WTC11 (cell line): ENCODE measurements at places on chromosomes 5 and 9.

DNA sequence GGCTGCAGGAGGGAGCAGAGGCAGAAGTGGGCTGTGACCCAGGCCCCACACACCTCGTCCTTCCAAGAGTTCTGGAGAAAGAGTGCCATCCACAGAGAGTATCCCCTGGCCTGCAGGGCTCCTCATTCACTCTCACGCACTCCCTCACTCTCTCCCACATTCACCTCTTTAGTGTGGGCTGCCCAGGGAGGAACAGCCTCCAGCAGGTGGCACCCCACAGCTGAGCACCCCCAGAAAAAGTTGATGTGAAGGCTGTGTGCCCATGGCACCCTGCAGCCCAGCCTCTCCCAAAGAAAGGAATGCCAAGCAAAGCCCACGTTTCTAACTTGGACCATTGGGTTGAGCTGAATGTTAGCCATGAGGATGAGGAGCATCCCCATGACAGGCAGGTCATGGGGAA is 4.5 kb upstream of the SHC3 start:
- no peak for DNase-seq

GRCh38 chr9:81058782-81059181 is 630.6 kb downstream of the TLE1 start:
- no peak for DNase-seq

GRCh38 chr9:121564504-121565260 is 65.0 kb upstream of the GGTA1 start:
- no peak for DNase-seq

DNA sequence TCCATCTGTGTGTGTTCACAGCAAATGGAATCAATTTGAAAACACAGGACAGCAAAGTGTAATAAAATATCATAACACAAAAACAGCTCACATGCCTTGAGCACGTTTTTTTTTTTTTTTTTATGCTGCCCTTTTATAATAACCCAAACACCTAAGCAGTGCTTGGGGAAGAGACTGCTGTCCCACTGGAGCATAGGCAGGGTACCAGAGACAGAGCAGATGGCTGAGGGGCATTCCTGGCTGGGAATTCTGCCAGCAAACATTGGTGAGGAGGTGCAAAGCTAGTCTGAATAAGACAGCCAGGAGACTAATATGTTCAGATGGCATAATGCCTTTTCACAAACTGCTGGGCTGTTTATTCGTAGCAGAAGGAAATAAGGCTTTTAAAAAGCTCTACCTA is 58.1 kb upstream of the SV2C start:
- no peak for DNase-seq

DNA sequence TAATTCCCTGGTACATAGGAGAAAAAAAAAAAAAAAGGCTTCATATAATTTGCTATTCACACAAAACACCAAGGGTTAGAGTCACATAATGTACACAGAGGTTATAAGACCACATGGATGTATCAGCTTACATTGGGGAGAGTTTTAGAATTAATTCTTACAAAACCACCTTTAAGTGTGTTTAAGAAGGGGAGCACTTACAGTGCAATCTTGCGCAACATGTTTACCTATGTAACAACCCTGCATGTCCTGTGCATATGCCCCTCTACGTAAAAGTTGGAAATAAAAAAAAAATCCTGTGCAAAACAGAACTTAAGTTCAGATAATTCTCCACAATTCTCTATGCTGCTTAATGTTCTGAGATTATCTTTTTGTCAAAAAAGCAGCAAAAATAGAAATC is 190.0 kb downstream of the DENND1A start:
- DNase-seq = no peak

DNA sequence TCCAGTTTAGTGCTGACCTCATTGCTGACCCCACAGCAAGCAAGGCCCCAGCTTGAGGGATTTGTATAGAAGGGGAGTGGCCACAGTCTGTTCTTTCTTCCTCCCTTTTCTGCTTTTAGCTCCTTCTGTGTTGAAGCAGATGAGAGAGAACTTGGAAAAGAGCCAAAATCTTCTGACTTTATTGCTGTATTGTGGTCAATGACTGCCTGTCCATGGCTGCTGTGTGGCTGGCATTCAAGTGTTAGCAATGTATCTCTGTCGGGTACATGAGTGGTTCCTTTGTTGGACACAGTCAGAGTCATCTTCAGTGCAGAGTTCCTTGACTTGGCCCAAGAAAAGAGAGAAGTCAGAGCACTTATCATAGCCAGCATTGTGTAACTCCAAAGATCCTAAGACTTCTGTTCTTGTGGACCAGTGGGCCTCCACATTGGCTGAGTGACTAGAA is 154.1 kb downstream of the LRRC70 start:
- DNase-seq = no peak

DNA sequence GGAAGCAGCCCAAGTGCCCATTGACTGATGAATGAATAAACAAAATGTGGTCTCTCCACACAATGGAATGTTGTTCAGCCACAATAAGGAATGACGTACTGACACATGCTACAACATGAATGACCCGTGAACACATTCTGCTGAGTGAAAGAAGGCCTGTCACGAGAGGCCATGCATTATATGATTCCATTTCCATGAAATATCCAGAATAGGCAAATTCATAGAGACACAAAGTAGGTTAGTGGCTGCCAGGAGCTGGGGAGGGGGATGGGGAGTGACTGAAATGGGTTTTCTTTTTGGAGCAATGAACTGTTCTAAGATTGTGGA is 41.4 kb downstream of the BICD2 start:
- no peak for DNase-seq

- DNase-seq = no peak
Observed at GRCh38 chr5:80541392-80541791, 28.7 kb downstream of the ANKRD34B start.

DNA sequence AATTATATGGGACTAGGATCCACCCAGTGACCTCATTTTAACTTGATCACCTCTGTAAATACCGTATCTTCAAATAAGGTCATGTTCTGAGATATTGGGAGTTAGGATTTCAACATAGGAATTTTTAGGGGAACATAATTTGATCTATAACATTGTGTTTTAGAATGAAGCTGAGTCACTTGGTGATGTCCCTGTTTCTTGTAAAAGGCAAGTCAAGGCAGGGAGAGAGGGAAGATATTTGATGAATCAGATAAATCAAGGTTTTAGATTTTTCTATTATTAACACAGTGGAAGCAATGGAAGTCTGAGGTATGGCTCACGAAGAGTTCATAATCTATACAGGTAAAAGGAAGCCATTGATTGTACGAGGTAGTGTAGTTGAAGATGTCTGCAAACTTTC is 11.8 kb upstream of the GPR151 start:
- DNase-seq = no peak

DNA sequence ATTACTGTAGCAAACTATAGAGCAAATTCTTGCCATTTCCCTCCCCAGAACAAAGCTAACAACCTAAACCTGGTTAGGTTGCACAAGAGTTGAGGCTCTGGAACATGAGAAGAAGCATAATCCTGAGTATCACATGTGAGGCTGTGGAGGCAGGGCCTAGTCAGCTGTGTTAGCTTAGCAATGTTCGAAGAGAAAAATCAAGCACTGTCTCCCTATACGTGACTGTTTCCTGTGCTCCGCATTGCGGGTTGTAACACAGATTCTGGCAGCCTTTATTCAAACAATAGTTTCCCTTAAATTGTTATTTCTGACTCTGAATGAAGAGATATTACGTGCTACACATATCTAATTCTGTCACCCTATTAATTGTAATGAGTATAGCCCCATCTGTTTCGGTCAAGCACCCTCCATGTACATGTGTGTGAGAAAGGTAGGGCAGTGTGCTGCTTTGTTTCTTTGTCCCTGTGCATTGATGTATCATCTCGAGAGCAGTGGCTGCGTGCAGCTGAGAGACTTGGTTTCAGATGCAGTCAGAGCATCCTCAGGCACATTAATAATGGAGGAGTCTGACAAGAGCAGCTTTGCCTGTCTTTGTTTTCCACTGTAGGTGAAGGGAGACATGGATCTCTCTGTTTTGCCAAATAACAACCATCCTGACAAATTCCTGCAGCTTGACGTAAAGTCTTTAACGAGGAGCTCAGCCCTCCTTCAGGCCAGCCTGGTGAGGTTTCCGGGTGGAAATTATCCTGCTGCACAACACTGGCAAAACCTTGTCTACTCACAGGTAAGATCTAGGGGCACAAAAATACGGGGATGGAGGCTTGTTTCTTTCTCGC is at the start of gene MINAR2:
TSS of gene MINAR2 (plus strand) at position 523 of the 836 bp plus-strand sequence. CDS start at position 620, 97 bp downstream.
- DNase-seq = no peak

GRCh38 chr5:43631182-43631910 is 28.4 kb downstream of the NNT start:
- peak; percentile 40 for DNase-seq
